Mucosa of descending colon (tissue), 3 donors: ENCODE measurements at places on chromosomes 16 and 17. TPM values are rescaled to one million over a fixed set of nuclear protein-coding genes. Genes with fewer than 3 reads are reported as not detected.
A peak's percentile ranks its signal among the peaks of the same experiment; 100 is the strongest.

The GAS7 gene
- total RNA-seq: 6.4 TPM

GRCh38 chr16:58085584-58086251, 43.5 kb downstream of the CFAP20 start:
- no peak for DNase-seq

DNA sequence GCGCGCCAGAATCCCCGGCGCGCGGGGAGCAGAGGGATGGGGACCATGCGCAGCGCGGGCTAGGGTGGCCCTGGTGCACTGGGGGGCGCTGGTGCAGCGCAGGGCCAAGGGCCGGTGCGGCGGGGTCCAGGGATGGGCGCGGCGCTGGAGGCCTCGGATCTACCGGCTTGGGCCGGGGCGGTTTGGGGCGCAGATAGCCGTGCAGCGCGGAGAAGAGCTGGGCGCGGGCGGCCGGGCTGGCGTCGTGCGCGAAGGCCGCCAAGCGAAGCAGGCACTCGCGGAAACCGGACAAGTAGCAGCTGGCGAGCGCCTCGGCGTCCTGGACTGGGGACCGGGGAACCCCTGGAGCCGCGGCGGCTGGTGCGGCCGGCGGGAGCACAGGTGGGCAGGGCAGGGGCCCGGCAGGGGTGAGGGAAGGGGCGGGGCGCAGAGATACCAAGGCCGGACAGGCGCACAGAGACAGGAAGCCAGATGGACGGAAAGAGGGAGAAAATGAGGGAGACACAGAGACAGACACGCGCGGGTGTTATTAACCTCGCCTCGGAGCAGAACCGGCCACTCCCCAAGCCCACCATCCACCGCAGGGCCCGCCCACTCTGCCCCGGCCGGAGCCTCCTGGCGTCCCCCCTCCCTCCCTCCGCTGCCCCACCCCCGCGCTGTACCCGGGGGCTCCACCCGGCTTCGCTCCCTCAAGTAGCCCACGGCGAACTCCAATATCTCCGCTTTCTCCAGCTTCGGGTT, 2.1 kb downstream of the HES7 start:
- peak; percentile 57 for DNase-seq

DNA sequence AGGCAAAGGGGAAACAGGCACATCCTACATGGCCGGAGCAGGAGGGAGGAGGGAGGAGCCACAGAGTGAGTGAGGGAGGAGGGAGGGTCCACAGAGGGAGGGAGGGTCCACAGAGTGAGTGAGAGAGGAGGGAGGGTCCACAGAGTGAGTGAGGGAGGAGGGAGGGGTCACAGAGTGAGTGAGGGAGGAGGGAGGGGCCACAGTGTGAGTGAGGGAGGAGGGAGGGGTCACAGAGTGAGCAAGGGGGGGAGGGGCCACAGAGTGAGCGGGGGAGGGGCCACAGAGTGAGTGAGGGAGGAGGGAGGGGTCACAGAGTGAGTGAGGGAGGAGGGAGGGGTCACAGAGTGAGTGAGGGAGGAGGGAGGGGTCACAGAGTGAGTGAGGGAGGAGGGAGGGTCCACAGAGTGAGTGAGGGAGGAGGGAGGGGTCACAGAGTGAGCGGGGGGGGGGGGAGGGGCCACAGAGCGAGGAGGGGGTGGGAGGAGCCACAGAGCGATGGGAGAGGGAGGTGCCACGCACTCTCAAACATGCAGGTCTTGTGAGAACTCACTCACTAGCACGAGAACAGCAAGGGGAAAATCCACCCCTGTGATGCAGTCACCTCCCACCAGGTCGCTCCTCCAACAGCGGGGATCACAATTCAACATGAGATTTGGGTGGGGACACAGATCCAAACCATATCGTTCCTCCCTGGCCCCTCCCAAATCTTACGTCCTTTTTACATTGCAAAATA, 24.3 kb upstream of the CDH15 start:
- DNase-seq: peak; percentile 13

- no peak for DNase-seq
Measured at GRCh38 chr17:9538626-9539025, 37.0 kb downstream of the STX8 start.

GRCh38 chr16:69384974-69385373, 833 bp downstream of the TERF2 start:
- DNase-seq: no peak
